AG08395 (cell line): ENCODE measurements at places on chromosomes 5 and 9.

- peak; percentile 52 for DNase-seq
Observed at GRCh38 chr9:33737811-33738606, 57.4 kb upstream of the PRSS3 start.

DNA sequence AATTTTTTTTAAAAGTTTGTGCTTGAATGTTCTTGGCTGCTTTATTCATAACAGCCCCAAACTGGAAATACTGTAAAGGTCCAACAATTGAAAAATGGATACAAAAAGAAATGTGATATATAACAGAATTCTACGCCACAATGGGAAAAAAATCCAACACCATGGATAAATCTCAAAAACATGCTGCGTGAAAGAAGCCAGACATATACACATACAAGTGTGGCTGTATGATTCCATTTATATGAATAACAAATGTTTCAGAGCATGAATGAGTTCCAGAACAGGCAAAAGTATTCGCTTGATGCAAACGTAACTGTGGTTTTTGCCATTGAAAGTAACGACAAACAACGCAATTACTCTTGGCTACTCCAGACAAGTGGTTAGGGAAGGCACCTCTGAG is 7.2 kb upstream of the SFXN1 start:
- DNase-seq, result no peak

DNA sequence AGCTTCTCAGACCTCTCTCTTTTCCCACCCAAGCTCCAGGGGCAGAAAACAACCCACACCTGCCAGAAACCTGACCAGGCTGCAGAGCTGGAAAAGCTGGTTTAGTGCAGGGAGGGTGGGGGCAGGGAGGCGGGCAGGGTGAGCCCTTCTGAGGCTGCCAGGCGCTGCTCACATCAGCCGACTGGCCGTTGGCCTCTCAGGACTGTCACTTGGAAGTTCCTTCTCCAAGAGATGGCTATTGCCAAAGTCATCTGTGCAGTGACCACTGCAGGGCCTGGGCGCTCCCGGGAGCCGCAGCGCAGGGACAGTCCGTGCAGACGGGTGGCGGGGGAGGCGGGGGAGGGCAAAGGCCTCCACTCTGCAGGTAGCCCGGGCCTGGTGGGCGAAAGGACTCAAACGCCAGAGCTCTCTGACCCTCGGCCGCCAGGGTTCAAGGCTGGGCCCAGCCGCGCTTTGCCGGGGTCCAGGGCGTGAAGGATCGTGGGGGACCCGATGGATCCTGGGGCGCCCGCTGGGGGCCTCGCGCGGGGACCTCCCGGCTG is 205.0 kb upstream of the IER5L start:
- DNase-seq, result peak; percentile 14

- DNase-seq, result peak; percentile 66
Observed at GRCh38 chr5:135191084-135191826, 157.2 kb upstream of the PITX1 start.

GRCh38 chr9:8850914-8851313 is 1051.3 kb upstream of the DMAC1 start:
- no peak for DNase-seq
